GM04504 (cell line): ENCODE measurements at places on chromosomes 5 and 9.

GRCh38 chr9:127358023-127358535 is 38.9 kb upstream of the SLC2A8 start:
- no peak for DNase-seq

DNA sequence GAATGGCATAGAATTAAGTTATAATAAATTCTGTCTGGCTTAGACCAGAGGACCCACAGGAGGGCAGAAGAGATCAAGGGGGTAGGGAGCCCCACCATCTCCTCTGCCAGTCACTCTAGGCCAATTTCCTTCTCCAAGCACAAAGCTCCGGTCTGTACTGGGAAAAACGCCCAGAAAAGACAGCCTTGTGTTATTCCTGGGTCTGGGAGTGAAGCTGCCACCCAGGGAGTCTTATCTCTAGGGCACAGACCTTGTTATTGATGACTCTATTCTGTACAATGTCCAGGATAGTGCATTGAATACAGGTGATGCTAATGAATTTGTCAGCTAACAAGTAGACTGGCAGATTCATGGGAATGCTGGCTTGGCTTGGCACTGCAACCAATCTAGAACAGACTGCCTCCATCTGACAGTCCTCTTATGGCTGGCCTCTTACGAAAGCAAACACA is 60.7 kb downstream of the MED27 start:
- DNase-seq: no peak

- DNase-seq: no peak
Measured at GRCh38 chr9:109426626-109427402, 71.3 kb downstream of the PTPN3 start.

DNA sequence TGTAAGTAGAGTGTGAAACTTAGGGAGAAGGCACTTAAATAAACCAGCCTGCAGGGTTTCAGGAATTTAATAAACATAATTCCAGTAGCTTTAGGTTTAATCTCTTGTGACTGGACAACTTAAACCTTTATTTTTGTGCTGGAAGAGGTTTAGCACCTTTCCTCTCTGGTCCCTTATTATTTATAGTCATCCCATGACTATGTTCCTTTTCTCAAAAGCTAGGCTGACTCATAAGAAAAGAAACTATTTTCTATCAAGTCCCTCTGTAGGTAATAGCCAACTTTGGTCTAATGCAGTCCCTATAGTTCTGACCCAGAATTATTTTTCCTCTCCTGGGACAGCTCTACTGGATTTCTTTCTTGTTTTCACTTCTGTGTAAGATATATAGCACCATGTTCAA is 588.9 kb downstream of the NR2F1-AS1 start:
- no peak for DNase-seq

DNA sequence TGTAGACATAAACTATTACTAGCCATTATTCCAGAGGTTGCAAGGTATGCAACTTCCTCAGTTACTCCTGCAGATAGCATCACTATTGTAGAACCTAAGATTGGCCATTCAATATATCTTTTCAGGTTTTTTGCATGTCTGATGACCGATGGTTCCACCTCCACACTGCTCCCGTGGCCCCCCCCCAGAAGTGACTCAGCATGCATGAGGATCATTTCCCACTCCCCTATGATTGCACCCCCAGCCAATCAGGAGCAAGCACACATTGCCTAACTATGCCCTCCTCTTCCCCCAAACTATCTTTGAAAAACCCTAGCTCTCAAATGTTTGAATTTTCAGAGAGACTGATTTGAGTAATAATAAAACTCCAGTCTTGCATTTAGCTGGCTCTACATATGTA is 601.4 kb upstream of the TLE4 start:
- DNase-seq: no peak

GRCh38 chr5:14906628-14907027 is 35.0 kb upstream of the ANKH start:
- no peak for DNase-seq

- no peak for DNase-seq
Measured at GRCh38 chr5:128796506-128796905, 168.8 kb upstream of the SLC27A6 start.

GRCh38 chr5:123659011-123659410 is 147.0 kb downstream of the CSNK1G3 start:
- no peak for DNase-seq

GRCh38 chr9:127779136-127779981 is 893 bp upstream of the SH2D3C start:
- DNase-seq: no peak

GRCh38 chr5:73967347-73967746 is 341.4 kb downstream of the ARHGEF28 start:
- DNase-seq: no peak

DNA sequence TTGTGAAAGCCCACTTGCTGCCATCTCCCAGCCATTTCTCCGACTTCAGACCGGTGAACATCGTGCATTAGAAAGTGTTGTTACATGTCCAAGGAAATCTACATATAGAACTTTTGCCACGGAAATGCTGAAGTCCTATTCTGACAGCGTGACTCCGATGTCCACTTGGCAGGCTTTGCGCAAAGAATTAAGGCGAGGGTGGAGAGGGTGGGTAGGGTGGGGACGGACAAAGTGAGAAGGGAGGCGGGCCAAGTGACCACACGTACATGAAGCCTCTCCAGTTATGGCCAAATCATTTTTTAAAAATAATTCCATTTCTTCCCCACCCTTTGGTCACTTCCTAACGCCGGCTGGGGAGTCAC is 460 bp upstream of the ACO1 start:
- no peak for DNase-seq

- DNase-seq: no peak
Measured at GRCh38 chr5:108925073-108925472, 177.4 kb downstream of the FER start.

- DNase-seq: no peak
Measured at GRCh38 chr5:168941901-168942300, 359.0 kb downstream of the SLIT3 start.

DNA sequence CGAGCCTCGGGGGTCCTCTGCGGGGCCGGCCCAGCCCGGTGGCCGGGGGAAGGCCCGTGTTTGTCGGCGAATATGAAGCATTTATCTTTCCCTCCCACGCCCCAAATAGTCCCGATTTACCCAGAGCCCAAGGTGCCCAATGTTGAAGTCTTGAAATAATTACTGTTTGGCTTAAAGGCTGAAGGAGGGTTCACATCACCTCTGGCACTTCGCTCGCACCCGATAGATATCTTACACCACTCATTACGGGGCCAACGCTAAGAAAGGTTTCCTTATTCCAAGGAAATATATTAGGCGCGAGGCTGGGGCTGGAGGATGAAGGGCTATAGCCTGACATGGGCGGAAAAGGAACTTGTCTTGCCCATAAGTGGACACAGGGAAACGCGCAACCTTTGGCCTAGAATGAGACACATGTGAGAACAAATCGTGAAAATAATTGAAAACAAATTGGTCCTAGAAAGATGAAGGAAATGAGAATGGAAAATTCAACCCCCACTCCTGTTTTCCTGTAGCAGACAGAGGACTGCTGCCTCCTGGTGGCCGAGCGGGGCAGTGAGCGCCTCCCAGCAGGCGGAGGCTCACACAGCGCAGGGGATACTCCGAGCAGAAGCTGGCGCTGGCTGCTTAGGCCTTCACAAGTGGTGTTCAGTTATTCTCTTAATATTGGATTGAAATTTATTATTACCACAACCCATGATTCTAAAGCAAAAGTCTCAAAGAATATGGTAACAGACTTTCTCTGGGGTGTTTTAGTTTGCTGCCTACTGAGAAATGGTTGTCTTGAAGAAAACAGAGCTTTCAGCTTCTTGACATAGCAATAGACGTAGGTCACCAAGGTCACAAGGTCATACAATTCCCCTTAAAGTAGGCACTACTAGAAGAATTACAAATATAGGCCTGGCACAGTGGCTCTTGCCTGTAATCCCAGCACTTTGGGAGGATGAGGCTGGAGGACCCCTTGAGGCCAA is 7.9 kb downstream of the CCL21 start:
- peak; percentile 72 for DNase-seq

DNA sequence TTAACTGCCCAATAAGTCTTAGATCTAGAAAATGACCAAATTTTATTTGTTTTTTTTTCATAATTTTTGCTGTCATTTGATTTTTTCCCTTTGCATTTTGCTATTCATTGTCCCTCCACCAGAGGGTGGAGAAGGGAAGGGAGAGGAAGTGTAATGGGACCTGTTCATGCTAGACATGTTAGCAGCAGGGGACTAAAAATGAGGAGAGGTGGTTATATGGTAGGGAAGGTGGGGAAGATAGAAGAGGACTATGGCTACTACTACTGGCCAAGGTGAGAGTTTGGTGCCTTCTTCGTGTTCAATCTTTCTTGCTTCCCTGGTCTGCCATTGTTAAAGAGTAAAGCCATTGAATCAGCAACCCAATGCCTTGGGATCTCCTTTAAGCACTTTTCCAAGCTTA is 6.4 kb downstream of the GRIA1 start:
- no peak for DNase-seq

DNA sequence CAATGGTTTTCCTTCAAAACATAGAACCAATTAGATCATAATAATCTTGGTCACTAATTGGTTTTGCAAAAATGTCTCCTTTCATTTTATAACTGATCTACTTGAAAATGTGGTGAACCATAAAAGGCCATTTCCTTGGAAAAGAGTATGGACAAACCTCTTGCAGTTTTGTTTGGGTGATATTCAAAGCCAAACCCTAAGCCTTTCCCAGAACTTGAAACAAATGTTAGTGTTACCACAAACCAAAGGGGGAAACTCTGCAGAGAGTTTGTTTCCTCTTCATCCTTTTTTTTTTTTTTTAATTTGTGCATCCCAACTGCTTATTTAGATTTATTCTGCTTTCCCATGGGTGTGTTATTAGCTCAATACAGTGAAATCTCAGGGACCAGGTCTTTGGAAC is 204.4 kb upstream of the ADAMTSL1 start:
- DNase-seq: no peak

DNA sequence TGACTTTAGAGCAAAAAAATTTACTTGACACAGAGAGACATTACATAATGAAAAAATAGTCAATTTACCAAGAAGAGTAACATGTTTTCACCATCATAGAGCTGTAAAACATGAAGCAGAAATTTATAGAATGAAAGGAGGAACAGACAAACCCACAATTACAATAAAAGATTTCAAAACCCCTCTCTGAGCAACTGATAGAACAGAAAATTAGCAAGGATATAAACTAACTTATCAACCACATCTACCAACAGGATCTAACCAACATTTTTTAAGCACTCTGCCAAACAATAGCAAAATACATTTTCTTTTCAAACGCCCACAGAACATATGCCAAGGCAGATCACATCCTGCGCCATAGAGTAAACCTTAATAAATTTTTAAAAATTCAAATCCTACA is 17.9 kb downstream of the SLCO4C1 start:
- DNase-seq: no peak

DNA sequence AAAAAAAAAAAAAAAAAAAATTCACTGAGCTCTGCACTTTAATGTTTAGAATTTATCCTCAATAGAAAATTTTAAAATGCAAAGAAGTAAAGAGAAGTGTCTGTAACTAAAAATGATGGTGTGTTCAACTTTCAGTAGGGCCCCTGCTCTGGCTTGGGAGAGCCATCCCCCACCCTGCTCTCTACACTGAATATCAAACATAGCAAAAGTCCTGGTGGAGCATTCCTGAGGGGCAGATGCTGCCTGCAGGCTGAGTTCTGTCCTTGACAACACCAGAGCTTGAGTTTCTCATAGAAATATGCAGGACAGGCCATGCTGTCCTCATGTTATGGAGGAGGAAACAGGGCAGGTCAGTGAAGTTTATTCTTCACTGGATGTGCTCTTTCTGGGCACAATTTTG is 7.1 kb upstream of the SEMA4D start:
- no peak for DNase-seq

DNA sequence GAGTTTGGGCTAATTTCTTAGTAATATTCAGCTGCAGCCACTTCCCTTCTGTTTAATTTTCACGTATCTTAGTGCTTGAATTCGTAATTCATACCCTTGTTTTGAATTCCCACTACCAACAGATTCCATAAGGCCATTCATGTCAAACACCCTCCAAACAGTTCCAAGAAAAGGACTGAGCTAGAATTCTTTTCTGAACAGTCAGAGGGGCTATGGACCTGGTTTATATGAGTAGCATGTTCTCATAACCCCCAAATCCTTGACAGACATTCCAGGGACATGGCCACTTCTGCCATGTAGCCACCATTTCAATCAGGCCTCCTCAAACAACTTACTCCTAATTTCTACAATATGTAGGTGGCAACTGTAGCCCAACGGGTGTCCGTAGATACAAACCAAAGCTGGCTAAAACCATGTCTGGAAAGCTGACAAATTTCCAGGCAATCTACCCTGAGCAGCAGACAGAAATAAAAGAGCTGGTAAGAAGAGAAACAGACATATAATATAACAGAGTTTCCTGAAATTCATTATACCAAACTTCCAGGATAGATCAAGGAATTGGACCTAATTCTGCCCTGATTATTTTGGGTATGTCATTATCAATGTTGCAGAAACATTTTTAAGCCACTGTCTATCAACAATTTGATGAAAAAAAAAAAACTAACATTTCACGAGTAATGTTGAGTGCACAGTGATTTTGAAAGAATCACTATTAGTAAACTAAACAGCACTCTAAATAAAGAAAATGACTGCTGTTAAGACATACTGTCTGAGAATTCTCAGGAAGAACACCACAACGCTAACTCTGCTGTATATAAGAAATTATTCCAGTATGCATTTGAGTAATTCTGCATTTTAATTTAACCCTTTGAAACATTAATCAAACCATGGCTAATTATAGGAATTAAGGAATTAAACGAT is 40.7 kb downstream of the EBF1 start:
- no peak for DNase-seq

DNA sequence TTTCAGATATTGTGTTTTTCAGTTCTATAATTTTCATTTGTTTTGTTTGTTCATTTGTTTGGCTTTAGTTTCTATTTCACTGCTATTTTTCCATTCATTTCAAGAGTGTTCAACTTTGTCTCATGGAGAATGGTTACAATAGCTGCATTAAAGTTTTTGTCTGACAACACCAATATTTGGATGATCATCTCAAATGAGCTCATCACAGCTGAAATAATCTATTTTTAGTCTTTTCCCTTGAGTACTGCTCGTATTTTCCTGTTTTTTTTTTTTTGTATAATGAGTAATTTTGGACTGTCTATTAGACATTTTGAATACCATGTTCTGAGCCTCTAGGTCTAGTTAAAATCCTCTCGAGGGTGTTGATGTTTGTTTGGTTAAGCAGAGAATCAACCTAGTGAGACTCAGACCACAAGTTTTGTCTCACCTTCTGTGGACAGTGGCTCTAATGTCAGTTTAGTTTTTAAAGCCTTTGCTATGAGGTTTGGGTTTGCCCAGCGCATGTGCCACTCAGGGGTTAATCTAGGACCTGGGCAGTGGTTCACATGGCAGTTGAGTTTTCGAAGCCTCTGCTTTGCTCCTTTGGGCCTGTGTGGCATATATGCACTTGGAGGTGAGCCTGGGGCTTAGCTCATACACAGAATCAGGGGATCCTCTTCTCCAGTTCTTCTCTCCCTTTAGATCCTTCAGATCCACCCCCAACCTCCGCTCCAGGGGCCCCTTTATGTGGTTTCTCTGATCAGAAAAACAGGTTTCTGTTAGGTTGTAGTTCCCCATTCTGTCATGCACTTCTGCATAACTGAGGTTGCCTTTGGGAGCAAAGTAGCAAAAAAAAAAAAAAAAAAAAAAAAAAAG is 79.8 kb downstream of the ARSB start:
- no peak for DNase-seq
